ENCODE measurements at places on chromosomes 12 and 14.

GRCh38 chr14:99535448-99535847, 54.2 kb downstream of the CCNK start:
- DNase-seq, result no peak

GRCh38 chr12:76890151-76891143, 11.6 kb upstream of the CSRP2 start:
- peak; percentile 34 for DNase-seq

- DNase-seq, result no peak
Observed at GRCh38 chr14:73761618-73762355, 47.6 kb upstream of the PNMA1 start.

- no peak for DNase-seq
Observed at GRCh38 chr14:35416108-35416750, 11.7 kb upstream of the NFKBIA start.

- no peak for DNase-seq
Observed at GRCh38 chr12:31263661-31264060, 62.3 kb downstream of the SINHCAF start.

DNA sequence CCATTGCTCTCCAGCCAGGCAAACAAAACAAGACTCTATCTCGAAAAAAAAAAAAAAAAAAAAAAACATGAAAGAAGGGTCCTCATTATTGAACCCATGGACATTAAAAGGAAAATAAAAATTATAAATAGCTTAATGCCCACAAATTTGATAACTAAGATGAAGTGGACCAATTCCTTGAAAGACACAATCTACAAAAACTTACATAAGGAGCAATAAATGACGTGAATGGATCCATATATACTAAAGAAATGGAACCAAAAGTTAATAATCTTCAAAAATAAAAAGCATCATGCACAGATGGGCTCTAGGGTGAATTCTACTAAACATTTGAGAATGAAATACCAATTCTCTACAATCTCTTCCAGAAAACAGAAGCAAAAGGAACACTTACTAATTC, 47.7 kb upstream of the AP4S1 start:
- DNase-seq, result no peak

DNA sequence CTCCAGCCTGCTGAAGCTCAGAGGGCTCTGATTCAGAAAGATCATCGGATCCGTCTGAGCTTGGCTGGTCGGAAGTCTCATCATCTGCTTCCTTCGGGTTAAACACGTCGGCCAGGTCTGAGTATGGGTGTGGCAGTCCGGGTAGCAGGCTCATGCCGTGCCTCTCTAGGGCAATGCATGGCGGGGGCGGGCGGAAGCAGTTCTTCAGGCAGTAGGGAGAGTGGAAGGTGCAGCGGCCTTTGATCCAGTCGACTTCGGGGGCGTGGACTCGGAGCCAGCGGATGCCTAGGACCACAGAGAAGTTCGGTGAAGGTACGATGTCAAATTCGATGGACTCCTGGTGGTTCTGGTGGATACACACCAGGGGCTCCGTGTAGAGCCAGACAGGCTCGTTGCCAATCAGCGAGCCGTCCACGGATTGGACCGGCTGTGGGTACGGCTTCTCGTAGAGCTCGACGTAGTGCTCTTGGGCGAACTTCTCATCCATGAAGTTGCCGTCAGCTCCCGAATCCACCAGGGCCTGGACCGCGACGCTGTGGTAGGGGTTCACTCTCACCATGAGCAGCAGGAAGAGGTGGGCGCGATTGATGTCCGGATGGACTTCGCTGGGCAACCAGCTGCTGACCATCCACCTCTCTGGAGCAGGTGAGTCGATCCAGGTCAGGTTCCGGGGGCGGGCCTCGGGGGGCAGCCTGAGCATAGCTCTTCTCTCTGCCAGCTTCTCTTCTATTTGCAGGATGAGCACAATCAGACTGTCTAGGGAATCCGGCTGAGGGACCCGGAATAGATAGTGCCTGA, 20.3 kb downstream of the RTL1 start:
- no peak for DNase-seq

DNA sequence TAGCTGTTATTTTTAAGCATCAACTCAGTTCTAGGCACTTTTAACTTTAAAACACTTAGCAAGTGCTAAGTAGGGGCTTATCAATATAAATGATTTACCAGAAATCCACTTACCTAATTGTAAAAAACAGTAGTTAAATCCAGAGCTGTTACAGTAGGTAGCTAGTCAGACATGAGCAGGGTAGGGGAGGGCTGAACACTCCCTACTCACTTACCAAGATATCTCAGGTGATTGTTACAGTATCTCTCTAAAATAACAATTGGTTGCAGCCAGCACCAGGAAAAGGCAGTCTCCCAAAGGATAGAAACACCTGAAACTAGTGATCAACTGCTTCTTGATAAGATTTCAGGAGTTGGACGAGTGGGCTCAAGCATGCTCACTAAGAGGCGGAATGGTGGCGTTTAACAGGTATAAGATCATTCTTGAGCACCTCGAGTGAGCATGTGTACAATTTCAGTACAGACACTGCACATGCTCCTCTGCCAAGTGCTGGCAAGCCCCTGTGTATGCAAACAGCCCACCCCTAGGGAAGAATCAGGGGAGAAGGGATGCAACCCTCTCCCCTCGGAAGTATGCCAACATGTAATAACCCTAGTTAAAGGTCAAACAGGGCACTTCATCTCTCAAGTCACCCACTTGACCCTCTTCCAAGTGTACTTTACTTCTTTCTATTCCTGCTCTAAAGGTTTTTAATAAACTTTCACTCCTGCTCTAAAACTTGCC, 1113.6 kb upstream of the SEL1L start:
- no peak for DNase-seq

Measured in stimulated activated CD4-positive, alpha-beta T cell treated with anti-CD3 and anti-CD28 coated beads, Interleukin-1b, Interleukin-23, amount 100 ng/mL, for 24 hours (primary cell).